ENCODE measurements at places on chromosomes 13 and 19.
A peak's percentile ranks its signal among the peaks of the same experiment; 100 is the strongest.

DNA sequence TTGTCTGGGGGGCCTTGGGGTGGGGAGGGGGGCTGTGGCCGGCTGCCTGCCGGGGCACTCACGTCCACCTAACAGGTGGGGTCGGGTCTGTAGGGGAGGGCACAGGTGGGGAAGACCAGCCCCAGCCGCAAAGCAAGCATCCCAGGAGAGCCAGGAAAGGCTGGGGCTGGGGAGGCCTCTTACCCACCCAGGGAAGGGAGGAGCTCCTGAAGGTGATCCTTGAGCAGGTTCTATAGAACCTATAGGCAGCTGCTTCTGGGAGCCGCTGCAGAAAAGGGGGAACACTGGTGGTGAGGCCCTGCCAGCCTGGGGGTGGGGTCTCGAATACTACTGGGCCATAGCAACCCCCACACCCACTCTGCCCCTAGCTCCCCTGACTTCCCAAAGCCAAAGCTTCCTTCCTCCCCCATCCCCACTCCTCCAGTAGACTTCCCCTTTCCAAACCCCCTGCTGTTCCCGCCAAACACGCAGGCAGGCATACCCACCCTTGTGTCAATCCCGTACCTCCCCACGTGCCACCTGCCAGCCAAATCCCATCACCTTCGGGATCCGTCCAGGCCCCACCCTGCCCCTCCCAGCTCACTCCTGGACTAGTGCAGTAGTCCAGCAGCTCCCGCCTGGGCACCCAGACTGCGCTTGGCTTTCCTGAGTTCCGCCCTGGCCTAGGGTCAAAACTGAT, 5.6 kb downstream of the KLF16 start:
- no peak for DNase-seq

GRCh38 chr13:47134939-47135489, 238.2 kb upstream of the HTR2A start:
- no peak for DNase-seq

DNA sequence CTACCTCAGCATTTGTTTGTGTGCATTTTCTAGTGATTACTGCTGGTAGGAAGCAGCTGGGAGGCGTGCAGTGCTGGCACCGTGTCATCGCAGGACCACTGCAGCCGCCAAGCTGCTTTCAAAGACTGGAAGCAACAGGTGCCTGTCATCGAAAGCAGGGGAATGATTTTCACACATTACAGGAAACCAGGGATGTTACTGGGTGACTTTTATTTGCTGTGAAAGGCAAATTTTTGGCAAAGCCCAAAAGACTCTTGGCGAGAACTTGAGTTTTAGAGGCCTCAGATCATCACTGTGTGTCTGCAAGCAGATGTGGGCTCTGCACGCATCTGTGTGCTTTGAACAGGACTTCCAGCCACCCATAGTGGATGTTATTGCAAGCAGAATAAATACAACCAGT, 176.4 kb downstream of the FLT1 start:
- no peak for DNase-seq

DNA sequence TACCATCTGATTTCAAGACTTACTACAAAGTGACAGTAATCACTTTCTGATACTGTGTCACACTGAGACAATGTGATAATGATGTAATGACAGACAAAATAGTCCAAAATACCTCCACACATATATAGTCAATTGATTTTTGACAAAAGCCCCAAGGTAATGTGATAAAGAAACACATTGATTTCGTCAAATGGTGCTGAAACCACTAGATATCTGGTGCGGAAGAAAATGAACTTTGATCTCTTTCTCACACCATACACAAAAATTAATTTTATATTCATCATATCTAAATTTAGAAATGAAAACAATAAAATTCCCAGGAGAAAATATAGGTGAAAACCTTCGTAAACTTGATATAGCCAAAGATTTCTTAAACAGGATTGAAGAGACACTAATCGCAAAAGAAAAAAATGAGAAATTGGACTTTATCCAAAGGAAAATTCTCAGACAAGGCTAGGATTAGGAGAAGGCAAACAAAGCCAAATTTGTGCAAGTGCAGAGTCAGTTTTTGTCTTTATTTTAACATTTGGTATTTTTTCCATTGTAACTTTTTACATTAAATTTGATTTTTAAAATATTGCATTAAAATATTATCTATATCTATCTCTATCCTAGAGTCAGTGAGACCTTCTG, 739.9 kb downstream of the DIAPH3 start:
- no peak for DNase-seq

DNA sequence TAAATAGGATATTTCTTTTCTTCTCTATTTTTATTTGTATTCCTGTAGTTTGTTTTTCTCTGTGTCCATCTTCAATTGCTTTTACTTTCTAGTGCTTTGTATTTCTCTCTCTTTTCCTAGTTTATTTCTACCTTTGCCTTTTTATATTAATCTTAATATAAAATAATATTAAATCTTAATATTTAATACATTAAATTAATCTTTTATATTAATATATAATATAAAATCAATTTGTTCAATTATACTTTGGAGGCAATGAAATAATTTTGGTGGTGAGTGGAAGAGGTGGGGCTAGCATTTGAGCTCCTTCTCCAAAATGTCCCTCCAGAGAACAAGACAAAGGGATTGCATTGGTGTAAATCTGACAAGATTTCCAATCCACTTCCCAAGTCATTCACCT, 6.3 kb upstream of the CPB2 start:
- no peak for DNase-seq

GRCh38 chr13:111502957-111503356, 182.5 kb downstream of the TEX29 start:
- DNase-seq: no peak

DNA sequence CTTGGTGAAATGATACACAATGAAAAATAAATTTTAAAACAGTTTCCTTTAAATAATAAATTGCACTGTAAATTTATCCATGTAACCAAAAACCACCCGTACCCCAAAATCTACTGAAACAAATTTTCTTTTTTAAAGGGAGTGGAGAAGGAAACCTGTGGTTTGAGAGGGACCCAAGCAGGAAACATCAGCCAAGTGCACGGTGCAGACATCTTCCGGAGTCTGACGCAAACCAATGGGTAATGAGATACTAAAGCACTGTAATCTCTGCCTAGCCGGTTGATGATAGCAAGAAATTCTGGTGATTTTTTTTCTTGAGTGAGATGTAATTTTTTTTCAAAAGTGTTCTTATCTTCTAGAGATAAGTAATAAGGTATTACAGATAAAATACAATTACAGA, 115.4 kb downstream of the ABCC4 start:
- no peak for DNase-seq

- DNase-seq: no peak
Observed at GRCh38 chr13:110528911-110529310, 32.6 kb downstream of the RAB20 start.

- no peak for DNase-seq
Observed at GRCh38 chr13:27929868-27930267, 10.1 kb downstream of the PDX1 start.

GRCh38 chr19:52993342-52994178, 20.2 kb upstream of the ERVV-1 start:
- DNase-seq: no peak

GRCh38 chr13:30191491-30192100, 115.8 kb downstream of the KATNAL1 start:
- DNase-seq: no peak

DNA sequence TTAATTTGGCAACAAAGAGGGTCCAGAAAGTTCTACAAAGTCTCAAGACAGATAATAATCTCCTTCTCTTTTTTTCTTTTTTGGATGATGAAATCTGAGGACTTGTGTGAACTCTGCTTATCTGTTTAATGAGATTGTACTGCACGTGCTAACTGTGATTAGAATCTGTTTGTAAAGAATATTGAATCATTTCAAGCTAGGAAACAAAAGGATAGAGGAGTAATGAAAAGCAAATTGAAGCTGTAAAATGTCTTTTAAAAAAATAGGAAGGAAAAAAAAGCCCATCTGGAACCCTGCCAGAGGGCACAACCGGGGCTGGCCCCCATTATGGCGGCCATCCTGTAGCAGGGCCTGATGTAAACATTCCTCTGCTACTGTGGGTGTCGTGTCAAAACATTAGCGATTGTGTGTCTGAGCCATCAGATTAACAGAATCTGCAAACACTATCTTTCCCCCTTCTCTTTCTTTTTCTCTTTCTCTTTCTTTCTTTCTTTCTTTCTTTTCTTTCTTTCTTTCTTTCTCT, 83.0 kb downstream of the FLT1 start:
- DNase-seq: no peak

DNA sequence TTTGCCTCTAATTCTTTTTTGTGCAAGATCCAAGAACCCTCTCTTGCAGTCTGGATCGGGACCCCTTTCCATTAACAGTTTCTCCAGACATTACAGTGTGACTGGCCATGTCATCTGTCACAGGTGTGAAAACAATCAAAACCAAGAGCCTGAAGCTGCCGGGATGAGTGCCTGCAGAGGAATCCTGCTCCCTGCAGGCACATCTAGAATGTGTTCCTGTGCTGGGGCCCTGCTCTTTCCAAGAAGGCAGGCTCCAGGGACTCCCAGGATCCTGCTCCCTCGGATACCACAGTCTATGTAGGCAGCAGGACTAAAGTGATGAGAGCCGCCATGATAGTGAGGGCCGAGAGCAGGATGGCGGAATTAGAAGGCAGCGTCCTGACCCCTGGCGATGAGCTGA, 38.8 kb downstream of the CCDC169 start:
- DNase-seq: no peak

DNA sequence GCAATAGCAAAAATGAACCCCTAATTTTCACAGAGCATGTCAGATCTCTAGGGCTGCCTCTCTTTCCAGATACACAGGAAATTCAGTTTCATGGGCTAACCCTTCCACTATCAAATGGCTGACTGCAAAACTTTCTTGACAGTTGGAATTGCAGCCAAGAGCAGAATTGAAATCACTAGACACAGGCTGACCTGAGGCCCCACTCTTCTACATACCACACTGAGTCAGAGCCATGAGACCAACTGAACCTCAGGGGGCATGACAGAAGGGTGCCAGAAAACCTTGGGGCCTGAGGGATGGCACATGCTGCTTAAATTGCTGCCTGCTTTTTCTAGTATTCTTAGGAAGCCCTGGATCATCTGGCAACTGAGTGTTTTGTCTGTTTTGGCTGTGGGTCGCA, 1.7 kb upstream of the DLEU7 start:
- DNase-seq: no peak

DNA sequence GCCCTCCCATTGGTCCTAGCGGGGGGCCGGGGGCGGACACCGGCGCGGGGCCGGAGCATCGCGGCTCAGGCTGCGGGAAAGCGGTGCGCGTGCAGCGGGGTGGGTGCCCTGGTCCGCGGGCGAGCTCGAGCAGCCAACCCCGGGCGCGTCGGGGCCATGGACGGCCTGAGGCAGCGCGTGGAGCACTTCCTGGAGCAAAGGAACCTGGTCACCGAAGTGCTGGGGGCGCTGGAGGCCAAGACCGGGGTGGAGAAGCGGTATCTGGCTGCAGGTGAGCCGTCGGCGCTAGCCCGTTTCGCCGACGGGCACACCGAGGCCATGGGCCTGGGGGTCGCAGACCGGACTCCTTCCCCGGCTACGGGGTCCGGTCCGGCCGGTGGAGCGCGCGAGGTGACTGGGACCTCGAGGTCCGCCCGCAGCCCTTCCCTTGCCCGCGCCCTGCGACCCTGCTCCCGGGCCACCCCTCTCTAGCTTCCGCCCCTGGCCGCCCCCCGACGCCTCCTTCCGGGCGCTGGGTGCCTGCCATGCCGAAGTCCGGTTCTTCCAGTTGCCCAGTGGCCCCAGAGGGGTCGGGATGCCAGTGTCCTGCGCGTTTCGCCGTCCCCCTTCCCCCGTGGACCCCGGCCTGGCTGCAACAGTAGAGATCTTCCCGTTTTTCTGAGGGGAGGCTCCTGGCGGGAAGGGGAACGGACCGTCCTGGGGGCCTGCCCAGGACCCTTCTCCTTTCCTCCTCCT, at the start of gene REEP6:
Gene REEP6 (plus strand): TSS at position 68 of the 735 bp plus-strand sequence. CDS start 89 bp downstream, at position 157.
- DNase-seq: no peak

- DNase-seq: peak; percentile 6
Observed at GRCh38 chr19:10644260-10645007, 9.7 kb upstream of the ILF3 start.

GRCh38 chr13:62246581-62246980, 830.9 kb upstream of the PCDH20 start:
- DNase-seq: no peak

DNA sequence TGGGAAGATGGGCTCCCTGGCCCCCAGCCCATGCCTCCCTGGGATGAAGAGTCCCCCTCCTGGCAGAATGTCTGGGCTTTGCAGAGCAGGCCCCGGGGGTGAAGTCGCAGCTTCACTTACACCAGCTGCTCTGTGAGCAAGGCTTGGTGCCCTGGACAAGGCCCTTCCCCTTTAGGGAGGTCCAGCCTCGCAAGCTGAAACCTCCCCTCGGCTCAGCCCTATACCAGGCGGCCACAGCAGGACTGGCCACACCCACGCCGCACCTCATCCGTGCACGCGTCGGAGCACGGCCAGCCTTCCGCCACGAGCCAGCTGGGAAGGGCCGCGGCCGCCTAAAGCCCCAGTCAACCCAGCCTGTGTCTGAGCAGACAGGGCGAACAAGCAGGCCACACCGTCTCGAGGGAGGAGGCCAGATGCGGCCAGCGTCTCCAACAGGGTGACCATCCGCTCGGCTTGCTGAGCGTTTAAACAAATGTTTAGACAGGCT, 83.2 kb upstream of the MCF2L start:
- DNase-seq: peak; percentile 69

GRCh38 chr19:2815923-2816322, 3.7 kb upstream of the ZNF554 start:
- DNase-seq: no peak

DNA sequence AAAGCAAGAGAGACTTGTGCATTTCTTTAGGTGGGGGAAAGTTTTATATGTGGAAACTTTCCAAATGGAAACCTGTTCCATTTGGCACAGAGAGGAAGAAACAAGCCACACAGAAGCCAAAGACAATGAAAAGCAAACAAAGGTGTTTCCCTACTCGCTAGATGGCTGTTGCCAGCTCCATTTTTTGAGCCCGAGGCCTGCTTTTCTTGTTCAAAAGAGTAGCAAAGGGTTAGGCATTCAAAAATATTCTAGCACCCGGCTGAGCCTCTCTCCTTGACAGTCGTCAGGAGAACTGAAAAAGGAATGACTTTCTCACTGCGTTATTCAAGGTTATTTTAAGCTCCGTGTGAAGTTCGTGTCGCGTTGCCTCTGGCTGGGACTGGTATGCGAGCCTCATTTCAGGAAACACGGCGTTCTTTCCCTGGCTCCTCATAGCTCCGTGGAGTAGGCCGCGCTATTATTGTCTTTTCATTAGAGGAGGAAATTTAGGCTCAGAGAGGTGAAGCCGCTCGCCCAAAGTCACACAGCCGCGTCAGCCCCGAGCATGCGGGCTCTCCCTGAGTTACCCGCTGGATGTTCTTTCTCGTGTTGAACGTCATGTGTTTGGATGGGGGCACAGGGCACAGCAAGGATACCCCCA, 7.6 kb downstream of the TRPM4 start:
- DNase-seq: no peak

GRCh38 chr13:87128491-87128890, 542.7 kb upstream of the SLITRK5 start:
- DNase-seq: no peak

DNA sequence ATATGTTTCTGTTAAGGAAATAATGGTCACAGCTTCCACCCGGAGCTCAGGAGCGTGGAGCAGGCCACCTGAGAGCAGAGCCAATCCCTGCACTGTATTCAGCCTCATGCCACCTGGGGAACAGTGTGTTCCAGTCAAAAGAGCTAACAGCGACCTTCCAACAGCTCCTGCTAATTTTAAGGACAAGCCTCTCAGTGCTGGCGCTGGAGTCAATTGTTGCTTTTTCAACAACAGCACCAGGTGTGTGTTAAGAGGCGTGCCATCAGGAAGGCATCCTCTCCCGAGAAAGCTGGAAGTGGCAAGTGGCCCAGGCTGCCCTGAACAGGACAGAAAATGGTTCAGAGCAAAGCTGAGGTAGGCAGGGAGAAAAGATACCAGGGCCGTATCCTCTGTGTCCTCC, 102.0 kb downstream of the CACNA1A start:
- no peak for DNase-seq

Data from NCI-H187 (cell line).